CD4-positive, alpha-beta T cell treated with Interferon gamma for 1 hour (primary cell): ENCODE measurements at places on chromosomes 1 and 21.

GRCh38 chr1:1573843-1574720, 581 bp downstream of the SSU72 start:
- peak; percentile 76 for DNase-seq

GRCh38 chr1:188056011-188056410, 1227.3 kb downstream of the PLA2G4A start:
- DNase-seq: no peak

DNA sequence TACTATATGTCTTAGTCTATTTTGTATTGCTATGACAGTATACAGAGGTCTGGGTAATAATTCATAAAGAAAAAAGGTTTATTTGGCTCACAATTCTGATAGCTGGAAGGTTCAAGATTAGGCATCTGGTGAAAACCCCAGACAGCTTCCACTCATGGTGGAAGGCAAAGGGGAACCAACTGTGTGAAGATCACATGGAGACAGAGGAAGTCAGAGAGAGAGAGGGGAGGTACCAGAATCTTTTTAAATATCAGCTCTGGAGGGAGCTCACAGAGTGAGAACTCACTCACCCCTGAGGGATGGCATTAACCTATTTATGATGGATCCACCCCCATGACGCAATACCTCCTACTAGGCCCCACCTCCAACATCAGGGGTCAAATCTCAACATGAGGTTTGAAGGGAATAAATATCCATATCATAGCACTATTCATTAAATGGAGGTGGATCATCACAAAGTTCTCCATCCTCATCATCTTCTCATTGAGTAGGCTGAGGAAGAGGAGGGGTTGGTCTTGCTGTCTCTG, 290.5 kb downstream of the DSCAM start:
- DNase-seq: no peak

- DNase-seq: no peak
Measured at GRCh38 chr1:36225283-36225899, 1.1 kb downstream of the THRAP3 start.

- DNase-seq: peak; percentile 44
Measured at GRCh38 chr1:223129229-223129901, 13.7 kb downstream of the TLR5 start.

DNA sequence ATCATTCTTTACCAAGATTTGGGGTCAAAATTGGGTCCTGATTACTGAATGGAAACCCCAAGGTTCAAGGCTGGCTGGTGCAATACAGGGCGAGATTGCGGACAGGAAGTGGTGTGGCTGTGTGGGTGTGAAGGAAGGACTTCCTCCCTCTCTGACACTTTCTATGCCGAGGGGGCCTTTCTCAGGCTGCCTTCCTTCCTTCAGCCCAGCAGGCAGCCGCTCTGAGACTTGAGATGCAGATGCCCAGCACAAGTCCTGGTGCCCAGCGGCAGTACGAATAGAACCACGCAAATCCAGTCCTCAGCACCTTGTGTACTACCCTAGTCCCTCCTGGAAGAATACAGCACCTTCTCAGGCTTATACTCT, 16.3 kb downstream of the BATF3 start:
- peak; percentile 59 for DNase-seq

- peak; percentile 97 for DNase-seq
Measured at GRCh38 chr1:116372651-116373430, at the start of gene ATP1A1. TSS of gene ATP1A1 (plus strand) at chr1:116373244. CDS start at chr1:116373512, 268 bp downstream.

GRCh38 chr1:40784141-40784770, 669 bp downstream of the KCNQ4 start:
- no peak for DNase-seq

GRCh38 chr1:59318271-59318860, 21.5 kb downstream of the FGGY start:
- no peak for DNase-seq

DNA sequence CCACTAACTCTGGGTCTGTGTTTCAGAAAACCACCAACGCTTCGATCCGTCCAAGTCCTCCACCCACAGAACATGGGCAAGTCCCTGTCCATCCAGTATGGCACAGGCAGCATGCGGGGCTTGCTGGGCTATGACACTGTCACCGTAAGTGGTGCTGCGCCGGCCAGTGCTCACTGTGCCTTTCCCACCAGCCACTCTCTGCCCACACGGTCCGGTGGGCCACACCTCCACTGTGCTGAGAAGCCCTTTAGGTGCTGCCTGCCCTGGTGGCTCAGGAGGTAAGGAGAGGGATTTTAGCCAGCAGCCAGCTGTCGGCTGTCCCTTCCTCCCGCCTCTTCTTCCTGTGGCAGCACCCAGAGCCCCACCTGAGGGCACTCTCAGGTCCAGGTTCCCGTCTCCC, 33.9 kb downstream of the PROK1 start:
- DNase-seq: no peak

GRCh38 chr1:178819123-178819522, 51.8 kb downstream of the ANGPTL1 start:
- no peak for DNase-seq

DNA sequence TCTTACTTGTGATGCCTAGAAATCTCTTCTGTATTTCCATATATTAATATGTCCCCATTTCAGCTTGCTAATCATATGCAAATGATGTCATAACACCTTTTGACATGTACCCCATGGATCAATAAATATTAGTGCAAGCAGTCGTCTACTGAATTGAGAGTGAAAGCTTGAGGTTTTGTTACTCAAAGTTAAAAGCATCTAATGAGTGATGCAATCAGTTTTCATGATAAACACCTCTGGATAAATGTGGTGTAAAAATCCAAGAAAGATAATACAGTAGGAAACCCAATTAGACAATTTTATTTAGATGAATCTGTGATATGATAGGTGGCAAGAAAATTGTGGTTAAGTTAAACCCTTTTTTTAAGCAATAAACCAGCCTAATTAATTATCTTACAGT, 141.2 kb upstream of the DMRTA2 start:
- no peak for DNase-seq

- peak; percentile 8 for DNase-seq
Measured at GRCh38 chr21:33993286-33994231, 78.0 kb upstream of the ATP5PO start.

DNA sequence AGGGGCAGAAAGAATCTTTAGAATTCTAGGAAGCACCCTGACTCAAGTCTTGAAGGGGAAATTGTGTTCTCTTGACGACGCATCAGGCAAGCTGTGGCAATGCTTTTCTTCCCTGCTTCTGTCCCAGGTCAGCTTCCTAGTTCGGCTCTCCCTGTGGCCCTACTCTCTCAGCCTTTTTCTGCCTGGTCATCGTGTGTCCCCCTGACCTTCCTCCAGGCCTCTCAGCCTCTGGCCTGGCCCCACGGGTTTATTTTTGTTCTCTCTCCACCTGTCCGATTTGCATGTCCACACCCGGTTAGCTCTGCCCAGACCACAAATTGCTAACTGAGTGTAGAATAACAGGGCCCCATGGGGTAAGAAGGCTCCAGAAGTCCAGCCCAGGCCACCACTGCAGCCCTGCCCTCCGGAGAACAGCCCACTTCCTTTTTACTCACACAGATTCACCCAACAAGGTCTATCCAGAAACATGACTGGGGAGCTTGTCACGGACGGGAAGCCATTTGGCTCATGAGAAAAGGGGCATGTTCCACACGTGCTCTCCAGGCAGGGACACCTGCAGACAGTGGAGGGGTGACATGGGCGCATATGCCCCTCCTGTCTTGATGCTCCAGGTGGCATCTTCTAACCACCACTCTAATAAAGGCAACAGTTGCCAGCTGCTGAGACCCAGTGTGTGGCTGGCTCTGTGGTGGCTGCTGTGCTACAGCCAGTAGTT, 9.8 kb downstream of the KCNN3 start:
- DNase-seq: peak; percentile 42

DNA sequence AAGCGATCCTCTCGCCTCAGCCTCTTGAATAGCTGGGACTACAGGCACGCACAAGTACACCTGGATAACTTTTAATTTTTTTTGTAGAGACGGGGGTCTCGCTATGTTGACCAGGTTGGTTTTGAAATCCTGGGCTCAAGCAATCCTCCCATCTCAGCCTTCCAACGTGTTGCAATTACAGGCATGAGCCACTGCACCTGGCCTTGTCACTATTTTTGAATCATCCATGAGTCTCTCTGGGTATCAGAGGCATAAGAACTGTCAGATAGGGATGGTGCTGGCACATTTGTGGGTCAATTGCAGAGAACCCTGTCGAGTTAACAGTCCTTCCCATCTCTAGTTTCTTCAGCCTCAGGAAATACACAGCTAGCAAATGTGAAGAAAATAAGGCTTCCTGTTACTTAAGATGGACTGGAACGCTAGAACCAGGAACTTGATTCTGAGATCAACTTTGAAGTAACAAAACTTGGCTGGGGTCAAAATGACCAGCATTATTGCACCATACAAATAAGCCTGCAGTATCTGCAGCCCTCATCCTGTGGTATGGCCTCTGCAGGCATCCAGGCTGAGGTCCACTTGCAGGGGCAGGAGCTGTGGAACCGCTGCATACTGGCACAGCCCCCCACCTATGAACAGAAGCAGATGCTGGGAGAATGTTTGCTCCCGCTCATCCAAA, 124.3 kb upstream of the GADD45A start:
- DNase-seq: no peak

DNA sequence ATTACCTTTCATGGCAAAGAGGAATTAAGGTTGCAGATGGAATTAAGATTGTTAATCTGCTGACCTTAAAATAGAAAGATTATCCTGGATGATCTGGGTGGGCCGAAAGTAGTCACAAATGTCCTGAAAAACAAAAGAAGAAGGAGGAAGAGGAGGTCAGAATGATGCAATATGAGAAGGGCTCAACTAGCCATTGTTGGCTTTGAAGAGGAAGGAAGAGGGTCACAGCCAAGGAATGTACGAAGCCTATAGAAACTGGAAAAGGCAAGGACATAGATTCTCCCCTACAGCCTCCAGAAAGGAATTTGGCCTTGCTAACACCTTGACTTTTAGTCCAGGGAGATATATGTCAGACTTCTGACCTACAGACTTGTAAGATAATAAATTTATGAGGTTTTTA, 39.4 kb upstream of the FMOD start:
- DNase-seq: no peak

GRCh38 chr1:162560303-162561036, 1.1 kb upstream of the UAP1 start:
- DNase-seq: no peak

DNA sequence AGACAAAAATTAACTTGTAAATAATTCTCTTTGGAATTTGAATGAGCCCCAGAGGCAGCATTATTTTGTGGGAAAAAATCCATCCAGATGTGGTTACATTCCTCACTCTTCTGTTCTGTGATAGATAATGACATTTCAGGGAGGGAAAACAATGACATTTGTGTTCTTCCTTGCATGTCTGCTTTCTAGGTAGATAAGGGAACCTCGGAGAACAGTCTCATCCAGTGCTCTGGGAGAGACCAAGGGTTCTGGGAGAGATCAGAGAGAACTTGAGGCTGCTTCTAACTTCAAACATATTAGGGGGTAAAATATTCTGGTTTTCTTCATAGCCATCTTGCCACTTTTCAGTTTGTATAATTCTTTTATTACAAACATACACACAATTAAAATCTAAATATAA, 269.2 kb downstream of the NEGR1 start:
- no peak for DNase-seq

- DNase-seq: no peak
Measured at GRCh38 chr1:80639777-80640533, 1160.8 kb upstream of the ADGRL2 start.

DNA sequence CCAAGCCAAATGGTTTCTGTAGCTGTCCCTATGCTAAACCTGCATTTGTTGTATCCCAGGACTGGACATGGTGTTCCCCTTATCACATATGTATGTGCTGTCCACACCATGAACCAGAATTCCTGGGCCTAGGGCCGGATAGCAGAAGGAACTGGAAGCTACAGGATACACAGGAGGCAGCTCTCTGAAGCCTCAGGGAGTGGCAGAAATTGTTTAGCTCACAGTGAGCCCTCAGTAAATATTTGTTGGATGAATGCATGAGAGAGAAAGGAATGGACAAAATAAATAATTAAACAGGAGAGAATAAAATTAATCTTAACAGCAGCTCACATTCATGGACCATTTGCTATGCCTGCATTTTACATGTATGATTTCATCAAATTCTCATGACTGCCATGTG, 2.1 kb downstream of the NIPAL3 start:
- no peak for DNase-seq

- DNase-seq: no peak
Measured at GRCh38 chr1:63618011-63618410, 24.8 kb downstream of the PGM1 start.
